ENCODE measurements at places on chromosomes 2 and 18. TPM values are rescaled to one million over a fixed set of nuclear protein-coding genes. Genes with fewer than 3 reads are reported as not detected.

B4GALT6 gene
- 2.2 TPM for total RNA-seq

DNA sequence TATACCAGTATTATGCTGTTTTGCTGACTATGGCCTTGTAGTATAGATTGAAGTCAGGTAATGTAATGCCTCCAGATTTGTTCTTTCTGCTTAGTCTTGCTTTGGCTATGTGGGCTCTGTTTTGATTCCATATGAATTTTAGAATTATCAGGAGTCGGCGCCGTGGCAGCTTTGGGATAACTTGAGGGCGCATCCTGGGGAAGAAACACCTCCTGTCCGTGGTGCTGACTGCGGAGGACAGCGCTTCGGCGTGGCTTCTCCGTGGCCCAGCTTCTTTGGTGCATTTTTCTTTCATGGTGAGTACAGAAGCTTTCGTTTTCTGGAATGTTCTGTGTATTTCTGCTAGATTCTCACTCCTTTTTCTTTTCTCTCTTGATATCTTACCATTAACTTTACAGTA lies 25.2 kb downstream of the CCDC74A start:
- no peaks in the 10 kb centered on the region for H3K36me3 ChIP-seq
- no peak for DNase-seq
- no peak overlapping the region for H3K4me3 ChIP-seq

CFAP210 gene
- 0.36 TPM for total RNA-seq

- H3K4me3 ChIP-seq, result no peak overlapping the region
- no peak overlapping the region for H3K27ac ChIP-seq
- DNase-seq, result no peak
- no peaks in the 10 kb centered on the region for H3K4me1 ChIP-seq
- H3K36me3 ChIP-seq, result no peaks in the 10 kb centered on the region
- H3K27me3 ChIP-seq, result peaks cover 3% of the 10 kb centered on the region
These were observed 7.4 kb downstream of the CYRIA start for GRCh38 chr2:16658076-16658739.

Data from osteoblast (primary cell).